Stimulated activated CD8-positive, alpha-beta memory T cell treated with anti-CD3 and anti-CD28 coated beads, Interleukin-4, amount 100 ng/mL, for 24 hours (primary cell): ENCODE measurements at places on chromosomes 5 and 9.

GRCh38 chr9:99031319-99031718 lies 73.6 kb upstream of the TGFBR1 start:
- DNase-seq: no peak

- DNase-seq: no peak
Measured at GRCh38 chr5:157570531-157571200, 4.9 kb downstream of the ADAM19 start.

DNA sequence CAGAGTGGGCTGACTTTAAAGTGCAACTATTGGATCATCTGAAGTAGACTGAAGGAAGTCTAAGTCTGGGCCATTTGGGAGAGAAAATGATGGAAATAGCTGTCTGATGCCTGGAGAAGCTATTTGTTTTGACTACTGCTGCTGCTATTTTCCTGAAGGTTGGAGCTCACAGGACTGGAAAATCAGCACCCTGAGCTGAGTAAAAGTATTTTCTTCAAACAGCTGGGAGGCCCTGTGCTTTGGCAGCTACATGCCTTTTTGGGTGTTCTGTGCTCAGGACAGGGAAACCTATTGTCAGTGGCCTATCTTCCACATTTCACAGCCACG lies 302.6 kb downstream of the ENC1 start:
- DNase-seq: no peak

- no peak for DNase-seq
Measured at GRCh38 chr5:96478983-96479382, 45.9 kb upstream of the PCSK1 start.

DNA sequence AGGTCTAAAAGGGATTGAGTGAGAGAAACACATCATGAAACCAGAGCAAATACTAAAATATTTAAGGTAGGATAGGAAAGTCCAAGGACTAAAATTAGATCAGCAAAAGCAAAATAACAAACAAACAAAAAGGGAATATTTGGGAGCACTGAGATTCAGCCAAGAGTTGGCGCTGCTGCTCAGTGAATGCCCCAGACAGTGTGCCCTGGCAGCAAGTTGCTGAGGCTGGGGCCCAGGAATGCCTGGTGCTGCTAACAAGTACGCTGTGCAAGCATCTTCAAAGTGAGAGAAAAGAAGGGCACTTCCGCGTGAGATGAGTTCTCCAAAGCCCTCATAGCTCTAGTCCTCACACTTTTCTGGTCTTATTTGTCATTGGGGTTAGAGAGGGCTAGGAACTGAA lies 603.3 kb downstream of the EFNA5 start:
- DNase-seq: no peak

DNA sequence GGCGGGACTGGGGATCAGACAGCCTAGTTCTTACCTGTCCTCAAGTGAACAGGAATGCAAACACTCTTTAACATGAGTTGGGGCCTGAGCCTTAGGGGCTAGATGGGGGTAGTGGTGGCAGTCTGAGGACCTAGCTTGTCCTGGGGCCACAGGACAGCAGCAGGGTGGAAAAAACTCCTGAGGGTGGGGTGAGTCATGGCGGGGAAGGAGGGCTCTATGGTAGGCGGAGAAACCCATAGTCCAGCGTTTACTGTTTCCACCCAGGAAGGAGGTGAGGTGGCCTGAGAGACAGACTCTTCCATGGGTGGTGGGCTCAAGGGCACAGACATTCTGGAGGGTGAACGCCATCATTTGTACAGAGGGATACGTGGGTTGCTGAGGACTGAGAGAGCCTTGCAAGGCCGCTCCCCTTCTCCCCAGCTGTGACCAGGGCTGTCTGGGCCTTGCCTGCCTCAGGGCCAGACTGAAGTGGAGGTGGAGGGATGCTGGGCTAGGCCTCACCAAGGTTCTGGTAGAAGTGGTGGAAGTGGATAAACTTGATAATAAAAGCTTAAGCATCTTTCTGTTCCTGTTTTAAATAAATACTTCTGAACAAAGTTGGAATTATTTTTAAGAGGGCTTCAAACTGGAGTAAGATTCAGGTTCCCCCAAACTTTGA lies 1.1 kb upstream of the TSPAN17 start:
- no peak for DNase-seq

DNA sequence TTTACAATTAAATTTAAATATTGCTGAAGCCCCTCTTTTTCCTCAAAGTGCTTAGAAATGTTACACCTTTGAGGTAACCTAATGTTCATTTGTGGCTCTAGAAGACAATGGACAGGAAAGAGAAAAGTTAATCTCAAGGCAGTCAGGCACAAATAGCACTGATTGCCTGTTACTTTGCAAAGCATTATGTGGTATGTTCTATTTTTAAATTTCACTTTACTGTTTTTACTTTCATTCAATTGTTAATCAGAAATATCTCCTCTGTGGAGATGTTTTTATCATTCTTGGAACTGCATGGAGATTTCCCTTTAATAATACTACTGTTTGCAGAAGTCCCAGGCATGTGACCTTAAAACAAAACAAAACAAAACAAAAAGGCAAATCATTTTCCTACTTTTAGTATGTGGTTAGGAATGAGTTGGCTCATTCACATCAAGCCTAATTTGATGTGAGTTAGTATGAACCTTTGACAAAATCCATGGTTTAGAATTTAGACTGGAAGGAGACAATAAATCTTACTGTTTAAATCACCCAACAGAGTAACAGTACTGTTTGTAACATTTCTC lies 67.5 kb downstream of the CWC27 start:
- DNase-seq: no peak

DNA sequence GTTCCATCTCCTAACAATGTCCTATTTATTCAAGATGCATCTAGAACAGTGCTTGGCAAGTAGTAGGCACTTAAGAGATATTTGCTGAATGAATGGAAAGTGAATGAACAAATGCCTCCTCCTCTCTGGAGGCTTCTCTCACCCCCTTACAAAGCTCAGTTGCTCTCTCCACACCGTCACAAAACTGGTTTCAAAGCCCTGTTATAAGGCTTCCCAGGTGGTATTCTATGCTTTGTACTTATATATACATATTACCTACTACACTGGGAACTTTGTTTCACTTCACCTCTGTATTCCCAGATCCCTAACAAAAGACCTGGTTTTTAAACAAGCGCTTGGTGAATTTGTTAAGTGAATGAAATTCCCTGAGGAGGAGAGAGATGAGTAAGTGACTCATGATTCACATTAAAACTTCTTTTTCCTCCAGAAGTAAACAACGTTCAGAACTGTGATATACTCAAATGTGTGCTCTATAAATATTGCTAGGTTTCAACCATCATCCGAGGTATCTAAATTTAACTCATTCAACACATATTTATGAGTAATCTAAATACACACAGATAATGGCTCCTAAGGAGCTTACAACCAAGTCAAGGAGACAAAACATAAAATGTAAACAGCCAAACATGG lies 36.0 kb downstream of the DENND1A start:
- no peak for DNase-seq

DNA sequence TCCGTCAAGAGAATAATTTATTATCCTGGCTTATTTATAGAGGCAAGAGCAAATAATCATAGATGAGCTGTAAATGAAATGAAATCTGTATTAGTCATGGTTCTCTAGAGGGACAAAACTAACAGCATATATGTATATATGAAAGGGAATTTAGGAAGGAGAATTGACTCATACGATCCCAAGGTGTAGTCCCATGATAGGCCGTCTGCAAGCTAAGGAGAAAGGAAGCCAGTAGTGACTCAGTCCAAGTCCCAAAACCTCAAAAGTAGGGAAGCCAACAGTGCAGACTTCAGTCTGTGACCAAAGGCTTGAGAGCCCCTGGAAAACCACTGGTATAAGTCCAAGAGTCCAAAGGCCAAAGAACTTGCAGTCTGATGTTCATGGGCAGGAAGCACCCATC lies 515.9 kb upstream of the CYLC2 start:
- DNase-seq: no peak

- DNase-seq: no peak
Measured at GRCh38 chr5:1593903-1594356, 70.2 kb upstream of the LPCAT1 start.

DNA sequence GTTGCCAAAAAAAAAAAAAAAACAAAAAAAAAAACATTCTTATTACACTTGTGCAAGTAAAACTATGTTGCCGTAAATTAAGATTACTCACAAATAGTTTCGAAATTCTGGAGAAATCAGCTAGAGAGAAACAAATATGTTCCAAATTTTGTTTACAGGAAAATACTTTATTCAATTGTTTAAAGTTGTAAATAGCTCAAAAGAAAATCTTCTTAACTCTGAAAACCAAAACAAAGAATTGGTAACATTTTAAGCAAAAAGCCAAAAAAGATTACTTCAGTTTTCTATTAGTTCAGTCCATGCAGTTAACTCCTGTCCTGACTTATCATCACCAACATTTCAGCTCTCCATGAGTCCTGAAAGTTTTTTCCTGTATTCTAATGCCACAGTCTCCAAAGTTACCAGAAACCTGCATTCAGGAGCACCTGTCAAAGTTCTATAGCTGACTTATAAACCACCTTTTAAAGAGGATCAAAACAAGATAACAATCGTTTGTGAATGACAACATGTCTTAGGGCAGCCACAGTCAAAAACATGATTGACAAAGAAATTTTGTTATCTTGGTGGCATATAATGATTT lies 194.1 kb downstream of the RANBP17 start:
- no peak for DNase-seq

GRCh38 chr5:145723516-145723915 lies 111.6 kb downstream of the PRELID2 start:
- DNase-seq: no peak

DNA sequence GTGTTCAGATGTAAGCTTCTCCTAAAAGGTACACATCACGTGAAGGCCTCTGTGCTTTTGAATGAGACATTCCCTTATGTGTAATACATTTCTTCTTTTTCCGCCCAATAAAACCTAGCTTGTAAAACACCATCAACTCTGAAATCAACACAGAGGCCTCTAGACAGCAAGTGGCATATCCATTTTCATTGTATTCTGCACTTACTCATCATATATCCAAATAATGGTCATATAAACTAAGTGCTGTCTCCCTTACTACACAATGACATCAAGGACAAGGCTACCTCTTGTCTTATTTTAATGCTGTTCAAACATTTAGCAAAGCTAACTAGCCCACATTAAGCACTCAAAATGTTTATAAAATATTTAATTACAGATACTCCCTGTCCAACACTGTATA lies 108.5 kb downstream of the ELAVL2 start:
- DNase-seq: no peak

DNA sequence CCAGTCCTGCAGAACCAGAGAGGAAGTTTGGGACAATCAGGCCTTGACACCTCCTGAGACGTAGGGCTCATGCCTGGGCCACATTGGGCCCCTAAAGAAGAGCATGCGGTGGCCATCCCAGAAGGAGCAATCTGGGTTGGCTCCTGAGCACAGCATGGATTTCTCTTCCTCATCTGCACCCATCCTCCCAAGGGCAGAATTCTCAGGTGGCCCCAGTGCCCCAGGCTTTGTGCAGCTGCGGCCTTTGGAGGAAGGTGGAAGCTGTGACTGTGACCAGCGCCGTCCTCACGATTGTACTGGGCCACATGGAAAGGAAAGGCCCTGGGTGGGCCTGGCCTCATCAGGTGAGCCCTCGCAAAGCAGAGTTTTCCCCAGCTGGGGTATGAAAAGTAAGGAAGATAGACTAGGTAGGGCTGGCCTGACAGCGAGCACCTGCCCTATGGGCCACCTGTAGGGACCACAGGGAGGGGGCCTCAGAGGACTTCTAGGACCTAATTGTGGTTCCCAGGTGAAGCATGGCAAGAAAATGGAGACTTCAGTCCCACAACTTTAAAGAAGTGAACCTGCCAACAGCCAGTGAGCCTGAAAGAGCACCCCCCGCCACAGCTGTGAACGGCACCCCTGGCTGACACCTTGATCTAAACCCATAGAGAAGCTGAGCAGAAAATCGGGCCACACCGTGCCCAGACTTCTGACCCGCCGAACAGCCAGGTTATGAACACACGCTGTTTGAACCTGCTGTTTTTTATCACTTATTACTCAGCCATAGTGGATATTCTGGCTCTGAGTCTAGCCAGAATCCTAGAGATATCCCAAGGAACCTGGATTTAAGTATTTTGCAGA lies 164.1 kb downstream of the IRX2 start:
- no peak for DNase-seq

DNA sequence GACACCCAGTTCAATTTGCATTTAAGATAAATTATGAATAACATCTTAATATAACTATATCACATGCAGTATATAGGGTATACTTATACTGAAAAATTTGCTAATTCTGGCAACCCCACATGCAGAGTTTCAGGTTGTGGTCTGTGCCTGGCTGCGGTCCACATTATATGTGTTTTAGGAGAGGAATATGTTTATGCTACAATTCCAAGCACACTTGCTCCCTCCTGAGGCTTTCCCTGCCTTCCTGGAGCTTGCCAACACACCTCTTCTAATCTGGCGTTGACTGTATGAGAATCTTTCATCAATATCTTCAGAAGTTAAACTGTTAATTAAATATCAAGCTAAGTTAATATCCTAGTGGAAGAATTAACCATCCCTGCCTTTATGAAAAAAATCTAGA lies 45.2 kb downstream of the SEMA5A start:
- no peak for DNase-seq

GRCh38 chr9:126343271-126343700 lies 16.7 kb downstream of the MVB12B start:
- no peak for DNase-seq

DNA sequence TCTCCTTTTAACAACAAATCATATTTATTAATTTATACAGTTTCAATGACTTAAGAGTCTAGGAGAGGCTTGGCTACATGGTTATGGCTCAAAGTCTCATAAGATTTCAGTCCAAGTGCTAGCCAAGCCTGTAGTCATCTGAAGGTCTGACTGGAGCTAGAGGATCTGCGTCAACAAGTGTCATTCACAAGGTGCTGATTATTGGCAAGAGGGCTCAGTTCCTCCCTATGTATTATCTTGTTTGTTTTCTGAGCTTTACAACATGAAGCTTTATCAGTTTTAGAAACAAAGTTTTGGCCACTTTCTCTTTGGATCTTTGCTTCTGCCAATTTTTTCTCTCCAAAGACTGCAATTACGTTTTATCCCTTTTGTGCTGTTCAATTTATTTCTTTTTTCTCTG lies 94.7 kb downstream of the RICTOR start:
- no peak for DNase-seq

DNA sequence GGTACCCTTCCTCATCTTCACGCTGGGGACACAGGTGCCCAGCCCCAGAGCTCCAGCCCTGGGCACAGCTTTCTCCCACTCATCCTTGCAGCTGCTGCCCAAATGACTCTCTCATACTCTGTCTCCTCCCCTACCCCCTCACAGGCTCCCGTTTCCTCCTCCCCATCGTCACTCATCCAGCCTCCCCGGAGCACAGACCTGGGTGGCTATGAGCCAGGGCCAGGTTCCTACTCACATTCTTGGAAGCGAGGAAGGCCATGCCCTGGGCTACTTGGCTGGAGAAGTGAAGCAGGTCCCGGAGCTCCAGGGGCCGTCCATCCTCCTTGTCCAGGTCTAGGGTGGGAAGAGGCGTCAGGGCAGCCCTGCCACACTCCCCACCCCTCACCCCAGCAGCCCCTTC lies 29.3 kb downstream of the CSF1R start:
- no peak for DNase-seq

DNA sequence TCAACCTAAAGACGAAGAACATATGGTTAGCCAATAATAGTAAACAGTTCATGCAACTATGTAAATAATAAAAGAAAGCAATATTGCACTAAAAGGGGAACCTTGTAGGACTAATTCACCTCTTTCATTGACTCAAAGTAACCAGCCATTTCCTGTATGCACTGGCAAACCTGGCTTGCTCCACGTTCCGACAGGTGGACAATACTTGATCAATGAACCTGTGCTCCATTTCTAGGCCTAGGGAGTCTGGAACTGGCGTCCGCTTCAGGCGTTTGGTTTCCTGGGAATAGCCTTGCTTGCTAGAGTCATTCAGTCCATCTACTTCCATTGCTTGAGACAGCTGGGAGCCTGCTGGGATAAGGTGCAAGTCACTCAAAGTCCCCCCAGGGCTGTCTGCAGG lies 41.6 kb downstream of the PTAR1 start:
- no peak for DNase-seq
